Caco-2 (cell line): ENCODE measurements at places on chromosomes 16 and 17. TPM values are rescaled to one million over a fixed set of nuclear protein-coding genes. Genes with fewer than 3 reads are reported as not detected.

DNA sequence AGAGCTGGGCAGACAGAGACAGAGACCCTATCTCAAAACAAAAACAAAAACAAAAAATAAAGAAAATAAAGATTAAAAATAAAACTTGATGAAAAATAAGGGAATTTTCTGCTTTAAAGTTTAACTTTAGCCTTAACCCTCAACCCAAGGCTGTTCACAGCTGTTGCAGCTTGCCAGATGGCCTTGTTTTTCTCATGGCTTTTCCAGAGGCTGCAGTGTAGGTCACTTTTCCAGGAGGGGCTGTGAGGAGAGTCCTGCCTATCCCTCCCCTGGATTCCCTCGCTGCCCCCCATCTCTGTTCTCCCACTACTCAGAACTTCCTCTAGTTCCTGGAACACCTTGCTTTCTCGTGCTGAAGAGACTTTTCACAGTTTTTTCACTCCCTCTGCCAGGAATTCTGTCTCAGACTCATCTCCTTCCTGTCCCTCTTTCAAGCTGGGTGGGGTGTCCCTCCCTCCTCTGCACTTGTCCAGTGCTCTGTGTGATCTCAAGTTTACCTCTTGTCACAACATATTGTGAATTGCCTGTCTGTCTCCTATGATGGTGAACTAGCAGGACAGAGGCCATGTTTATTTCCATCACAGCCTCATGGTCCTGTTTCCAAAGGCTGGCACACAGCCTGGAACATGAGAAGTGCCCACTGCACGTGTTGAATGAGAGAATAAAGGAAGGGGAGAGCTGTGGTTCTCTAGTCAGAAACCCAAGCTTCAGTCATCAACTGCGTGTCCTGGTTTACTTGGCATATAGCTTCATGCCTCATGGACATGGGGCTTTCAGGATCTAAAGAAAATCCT, 69.9 kb upstream of the MSI2 start:
- H3K27me3 ChIP-seq: no peaks in the 10 kb centered on the region; the same call in 1 of the 2 replicates
- no peak for DNase-seq
- H3K4me1 ChIP-seq: no peaks in the 10 kb centered on the region
- no peak overlapping the region for H3K4me3 ChIP-seq
- H3K27ac ChIP-seq: no peak overlapping the region

- no peaks in the 10 kb centered on the region for H3K27me3 ChIP-seq
- H3K4me3 ChIP-seq: no peak overlapping the region
- no peak overlapping the region for H3K27ac ChIP-seq
- DNase-seq: no peak
- no peaks in the 10 kb centered on the region for H3K36me3 ChIP-seq
Measured at GRCh38 chr17:50026046-50026675, 29.7 kb upstream of the ITGA3 start.

DNA sequence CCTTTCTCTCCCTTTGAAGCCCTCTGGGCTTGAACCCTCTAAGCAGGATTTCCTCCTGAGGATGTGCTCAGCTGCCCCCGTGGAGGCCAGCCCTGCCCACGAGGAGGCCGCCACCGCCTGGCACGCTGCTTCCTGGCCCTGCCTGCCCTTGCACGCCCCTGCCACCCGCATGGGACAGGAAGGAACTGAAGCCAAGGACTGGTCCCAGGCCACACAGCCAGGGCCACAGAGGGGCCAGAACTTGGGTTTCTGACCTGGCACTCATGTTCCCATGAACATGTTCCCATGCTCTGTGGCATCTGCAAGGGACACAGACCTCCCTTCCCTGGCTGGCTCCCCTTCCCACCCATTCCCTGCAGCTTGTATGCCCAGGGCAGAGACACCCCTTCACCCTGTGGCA, 24.1 kb upstream of the MTSS2 start:
- H3K27me3 ChIP-seq: no peaks in the 10 kb centered on the region
- H3K4me1 ChIP-seq: no peaks in the 10 kb centered on the region
- no peak overlapping the region for H3K4me3 ChIP-seq
- DNase-seq: no peak
- no peaks in the 10 kb centered on the region for H3K36me3 ChIP-seq

The HOXB9 gene
- total RNA-seq: 4.5 and 5.4 TPM in 2 replicates

DNA sequence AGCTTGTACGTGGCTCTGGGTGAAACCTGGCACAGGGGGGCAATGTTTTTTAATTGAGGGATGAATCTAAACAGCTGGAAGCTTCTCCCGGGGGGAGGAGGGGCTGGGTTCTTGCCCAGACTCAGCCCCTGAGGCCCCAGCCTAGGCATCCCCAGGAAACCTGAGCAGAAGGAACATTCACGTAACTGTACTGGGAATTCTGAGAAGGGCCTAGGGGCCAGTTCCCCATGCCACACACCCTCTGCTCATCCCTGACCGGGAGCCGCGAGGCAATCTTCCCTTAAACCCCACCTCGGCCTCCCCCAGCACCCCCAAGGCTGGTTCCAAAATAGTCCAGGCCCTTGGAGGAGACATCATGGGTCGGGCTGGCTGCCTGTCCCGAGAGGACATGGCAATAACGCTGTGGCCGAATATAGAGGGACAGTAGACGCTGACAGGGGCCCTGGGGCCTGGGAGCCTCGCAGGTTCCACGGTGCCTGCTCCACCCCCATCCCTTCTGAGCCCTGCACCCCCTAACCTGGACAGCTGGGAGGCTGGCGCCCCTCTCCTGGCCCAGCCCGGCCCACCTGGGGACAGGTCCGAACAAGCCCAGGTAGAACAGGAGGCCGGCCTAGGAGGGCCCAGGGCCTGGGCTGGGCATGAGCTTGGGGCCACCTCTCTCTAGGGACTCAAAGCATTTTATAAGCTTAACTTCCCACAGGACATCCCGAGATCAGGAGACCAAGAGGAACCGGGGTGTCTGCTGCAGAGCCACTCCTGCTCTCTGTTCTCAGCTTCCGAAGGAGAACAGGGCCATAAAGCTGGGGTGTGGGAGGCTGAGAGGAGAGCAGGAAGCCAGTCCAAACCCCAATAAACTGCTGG, 83.2 kb upstream of the TOB1 start:
- DNase-seq: no peak
- H3K27me3 ChIP-seq: no peaks in the 10 kb centered on the region
- no peaks in the 10 kb centered on the region for H3K36me3 ChIP-seq
